ENCODE measurements at places on chromosomes 16 and 17.

- no peak for DNase-seq
Observed at GRCh38 chr16:9969580-9969979, 212.6 kb downstream of the GRIN2A start.

GRCh38 chr17:17419166-17419565, 57.6 kb upstream of the MED9 start:
- DNase-seq = no peak

DNA sequence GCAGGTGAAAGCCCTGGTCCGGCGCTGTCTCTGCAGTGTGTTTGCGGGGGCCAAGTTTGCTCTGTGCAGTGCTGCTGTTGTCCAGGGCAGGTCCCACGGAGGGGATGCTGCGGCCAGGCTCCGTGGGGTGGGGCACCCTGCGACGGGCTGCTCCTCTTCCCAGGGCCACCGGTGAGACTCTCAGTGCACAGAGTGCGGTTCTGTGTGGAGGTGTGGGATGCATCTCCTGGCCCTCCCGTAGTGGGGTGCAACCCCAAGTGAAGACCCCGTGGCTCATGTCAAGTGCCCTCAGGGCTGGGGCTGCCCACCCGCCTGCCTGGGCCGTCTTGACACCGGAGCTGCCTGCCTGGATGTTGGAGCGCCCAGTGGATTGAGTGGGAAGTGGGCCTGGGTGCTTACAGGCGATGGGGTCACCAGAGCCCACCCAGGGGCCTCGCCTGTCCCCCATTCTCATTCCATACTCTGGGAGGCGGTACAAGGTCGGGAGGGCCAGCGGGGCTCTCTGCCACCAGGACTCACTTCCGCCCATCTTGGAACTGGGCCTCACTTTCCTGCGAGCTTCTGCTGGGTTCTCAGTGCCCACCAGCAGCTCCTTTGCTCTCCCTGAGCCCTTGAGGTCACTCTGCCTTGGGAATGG, 119.9 kb downstream of the BANP start:
- DNase-seq = no peak

GRCh38 chr16:3282103-3282729, 1.1 kb upstream of the ZNF263 start:
- no peak for DNase-seq

DNA sequence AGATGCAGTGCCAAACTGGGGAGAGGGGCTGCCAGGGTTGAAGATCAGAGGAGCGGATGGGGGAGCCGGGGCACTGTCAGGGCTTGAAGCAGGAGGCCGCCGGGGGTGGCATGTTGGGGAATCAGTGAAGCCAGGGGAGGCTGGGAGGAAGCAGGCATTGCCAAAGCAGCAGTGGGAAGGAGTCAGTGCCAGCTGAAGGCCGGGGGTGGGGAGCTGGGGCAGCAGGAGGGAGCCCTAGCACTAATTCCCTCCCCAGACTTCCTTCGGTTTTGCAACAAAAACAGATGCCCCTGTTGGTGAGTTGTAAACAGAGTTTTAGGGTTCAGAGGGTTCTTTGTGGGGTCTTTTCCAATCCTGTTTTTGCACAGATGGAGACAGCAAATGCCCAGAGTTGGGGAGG, 10.9 kb upstream of the TAC4 start:
- no peak for DNase-seq

GRCh38 chr17:36198831-36199465, 2.4 kb upstream of the CCL3L1 start:
- DNase-seq = no peak

GRCh38 chr17:72115781-72116525, 4.9 kb upstream of the SOX9 start:
- DNase-seq = no peak

DNA sequence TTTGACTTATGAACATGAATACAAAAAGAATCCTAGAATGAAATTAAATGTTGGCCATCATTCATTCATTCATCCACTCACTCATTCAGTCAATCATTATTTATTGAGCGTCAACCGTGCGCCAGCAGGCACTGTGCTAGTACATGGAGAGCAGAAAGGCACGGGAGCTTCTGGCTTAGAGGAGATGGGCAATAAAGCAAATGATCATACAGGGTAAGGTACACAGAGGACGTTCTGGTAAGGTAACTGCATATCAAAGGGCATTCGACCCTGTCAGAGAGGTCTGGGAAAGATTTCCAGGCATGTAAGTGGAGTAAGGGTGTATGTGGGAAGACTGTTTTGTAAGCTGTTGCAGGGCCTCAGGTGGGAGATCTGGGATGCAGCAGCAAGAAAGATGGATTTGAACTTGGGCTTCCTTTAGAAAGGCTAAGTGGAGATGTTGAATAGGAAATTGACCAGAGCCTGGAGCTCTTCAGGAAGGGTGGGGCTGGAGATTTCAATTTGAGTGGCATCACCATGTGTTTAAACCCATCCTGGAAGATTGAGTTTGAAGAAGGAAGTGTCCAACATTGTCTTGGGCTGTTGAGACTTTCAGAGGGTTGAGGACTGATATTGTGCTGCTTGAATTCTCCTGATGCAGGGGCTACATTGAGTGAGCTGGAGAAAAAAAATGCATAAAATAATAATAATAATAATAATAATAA, 2.8 kb upstream of the MSI2 start:
- no peak for DNase-seq

All from omental fat pad (tissue), 4 donors.